Omental fat pad (tissue), 4 donors: ENCODE measurements at places on chromosomes 5 and 9. TPM values are rescaled to one million over a fixed set of nuclear protein-coding genes. Genes with fewer than 3 reads are reported as not detected.

GRCh38 chr9:116700882-116701865 lies 14.1 kb downstream of the TRIM32 start:
- DNase-seq, result no peak

The SELENOP gene
- total RNA-seq, result 1,212 TPM

DNA sequence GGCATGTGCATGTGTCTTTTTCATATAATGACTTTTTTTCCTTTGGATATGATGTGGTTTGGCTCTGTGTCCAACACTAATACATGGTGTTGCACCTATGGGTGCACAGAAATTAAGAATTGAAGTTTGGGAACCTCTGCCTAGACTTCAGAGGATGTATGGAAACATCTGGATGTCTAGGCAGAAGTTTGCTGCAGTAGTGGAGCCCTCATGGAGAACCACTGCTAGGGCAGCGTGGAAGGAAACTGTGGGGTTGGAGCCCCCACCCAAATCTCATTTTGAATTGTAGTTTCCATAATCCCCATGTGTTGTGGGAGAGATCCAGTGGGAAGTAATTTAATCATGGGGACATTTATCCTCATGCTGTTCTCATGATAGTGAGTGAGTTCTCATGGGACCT lies 235.0 kb upstream of the TRPC7 start:
- no peak for DNase-seq

- DNase-seq, result no peak
These were observed 43.9 kb downstream of the SLC46A2 start for GRCh38 chr9:112846528-112847488.

DNA sequence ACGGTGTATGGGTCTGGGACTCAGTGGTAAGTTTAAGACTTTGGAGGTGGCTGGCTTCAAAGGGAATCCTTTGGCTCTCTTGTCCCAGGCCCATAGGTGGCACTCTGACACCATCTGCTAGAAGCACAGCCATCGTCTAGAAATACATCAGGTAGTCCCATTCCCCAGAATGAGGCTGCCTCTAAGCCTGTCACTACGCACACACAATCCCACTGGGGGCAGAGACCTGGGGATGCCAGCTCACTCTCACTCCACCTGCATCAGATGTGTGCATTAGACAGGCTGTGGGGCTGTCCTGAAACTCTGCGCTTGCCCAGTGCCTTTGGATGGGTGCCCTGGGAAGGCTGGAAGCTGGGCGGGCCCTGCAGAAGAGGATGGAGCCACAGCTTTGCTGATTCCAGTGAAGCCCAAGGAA lies 127.5 kb upstream of the PANK3 start:
- DNase-seq, result no peak

The KIF24 gene
- total RNA-seq, result 1.1 TPM

The EFNA5 gene
- 14.9 TPM for total RNA-seq

DNA sequence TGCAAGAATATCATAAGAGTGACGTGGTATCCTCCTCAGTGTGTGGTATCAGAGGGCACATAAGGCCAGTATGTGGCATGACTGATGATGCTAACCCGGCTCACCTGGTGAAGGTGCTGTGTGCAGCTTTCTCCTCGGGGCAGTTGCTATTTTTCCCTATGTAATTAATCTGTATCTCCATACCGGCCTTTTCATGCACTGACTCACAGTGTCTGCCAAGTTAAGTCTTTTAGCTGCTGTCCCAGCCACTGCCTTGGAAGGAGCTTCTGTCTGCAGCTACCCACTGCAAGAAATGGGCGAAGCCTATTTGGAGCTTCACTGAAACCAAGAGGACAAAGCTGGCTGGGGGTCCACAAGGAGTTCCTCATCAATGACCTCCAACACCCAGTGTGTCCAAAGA lies 46.0 kb downstream of the NXNL2 start:
- no peak for DNase-seq

DNA sequence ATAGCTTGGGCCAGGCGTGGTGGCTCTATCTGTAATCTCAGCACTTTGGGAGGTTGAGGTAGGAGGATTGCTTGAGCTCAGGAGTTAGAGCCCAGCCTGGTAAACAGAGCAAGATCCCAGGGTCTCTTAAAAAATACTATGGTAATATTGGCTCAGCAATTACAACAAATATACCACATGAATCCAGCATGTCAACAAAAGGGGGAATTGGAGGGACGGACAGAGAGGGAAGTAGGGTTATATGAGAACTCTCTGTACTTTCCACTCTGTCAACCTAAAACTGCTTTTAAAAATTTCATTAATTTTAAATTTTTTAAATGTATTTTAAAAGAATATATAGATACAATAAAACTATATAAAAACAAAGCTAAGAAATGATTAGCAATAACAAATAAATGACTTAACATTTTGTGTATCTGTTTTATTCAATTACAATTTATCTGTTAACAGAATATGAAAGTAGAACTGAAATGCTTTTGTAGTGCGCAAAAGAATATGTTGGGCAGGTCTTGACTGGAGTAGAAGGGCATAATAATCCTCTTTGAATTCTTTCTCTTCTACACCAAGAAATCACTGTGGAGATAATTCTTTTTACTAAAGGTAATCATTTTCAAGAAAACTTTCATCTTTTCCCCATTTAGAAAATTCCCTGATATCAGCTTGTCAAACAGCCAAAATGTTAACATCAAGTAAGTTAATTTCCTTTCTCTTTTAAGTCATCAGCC lies 12.9 kb upstream of the CDC42SE2 start:
- DNase-seq, result no peak
